ENCODE measurements at places on chromosomes 5 and 9. TPM values are rescaled to one million over a fixed set of nuclear protein-coding genes. Genes with fewer than 3 reads are reported as not detected.

The GKAP1 gene
- total RNA-seq: 0.51 TPM

The AQP3 gene
- 6.2 TPM for total RNA-seq

The NTNG2 gene
- 1.1 TPM for total RNA-seq

The ADGRD2 gene
- not detected for total RNA-seq

The LHX3 gene
- total RNA-seq: not detected

The PCDHGA3 gene
- total RNA-seq: 0.65 TPM

The IL13 gene
- total RNA-seq: not detected

The RAD17 gene
- 10.3 TPM for total RNA-seq

The GRXCR2 gene
- not detected for total RNA-seq

The GHR gene
- total RNA-seq: 0.49 TPM

The FOXD4L5 gene
- total RNA-seq: not detected

The FOXD4L4 gene
- not detected for total RNA-seq

The LYRM7 gene
- total RNA-seq: 2.9 TPM

The ADAMTS6 gene
- total RNA-seq: 13.4 TPM

The SLCO6A1 gene
- total RNA-seq: not detected

The CSF2 gene
- total RNA-seq: 0.25 TPM

The FGFR4 gene
- total RNA-seq: 15.8 TPM

The SOX30 gene
- total RNA-seq: 0.33 TPM

The FAM81B gene
- not detected for total RNA-seq

The LECT2 gene
- total RNA-seq: not detected

The SLC1A3 gene
- 1.5 TPM for total RNA-seq

The FAM153A gene
- total RNA-seq: not detected

The GARIN3 gene
- total RNA-seq: not detected

The DCTN3 gene
- 85.2 TPM for total RNA-seq

The ENC1 gene
- 120 TPM for total RNA-seq

The BASP1 gene
- total RNA-seq: 73.3 TPM

The DNAJA1 gene
- 42.2 TPM for total RNA-seq

The JADE2 gene
- total RNA-seq: 30.1 TPM

The UGT3A1 gene
- total RNA-seq: 0.38 TPM

Data from mesangial cell (primary cell).